ENCODE measurements at places on chromosomes 2 and 18.
A peak's percentile ranks its signal among the peaks of the same experiment; 100 is the strongest.

DNA sequence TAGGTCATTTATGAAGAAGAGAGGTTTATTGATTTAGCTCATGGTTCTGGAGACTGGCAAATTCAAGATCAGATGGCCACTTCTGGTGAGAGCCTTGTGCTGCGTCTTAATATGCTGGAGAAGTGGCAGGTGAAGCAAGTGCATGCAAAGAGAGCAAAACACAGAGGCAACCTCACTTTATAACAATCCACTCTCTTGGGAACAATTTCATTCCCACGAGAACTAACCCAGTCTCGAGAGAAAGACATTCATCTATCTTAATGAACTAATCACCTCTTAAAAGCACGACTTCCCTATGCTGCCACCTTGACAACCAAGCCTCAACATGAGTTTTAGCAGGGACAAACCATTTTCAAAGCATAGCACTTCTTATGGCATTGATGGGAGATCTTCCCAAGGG lies 186.5 kb upstream of the RASGRP3 start:
- no peak for DNase-seq

DNA sequence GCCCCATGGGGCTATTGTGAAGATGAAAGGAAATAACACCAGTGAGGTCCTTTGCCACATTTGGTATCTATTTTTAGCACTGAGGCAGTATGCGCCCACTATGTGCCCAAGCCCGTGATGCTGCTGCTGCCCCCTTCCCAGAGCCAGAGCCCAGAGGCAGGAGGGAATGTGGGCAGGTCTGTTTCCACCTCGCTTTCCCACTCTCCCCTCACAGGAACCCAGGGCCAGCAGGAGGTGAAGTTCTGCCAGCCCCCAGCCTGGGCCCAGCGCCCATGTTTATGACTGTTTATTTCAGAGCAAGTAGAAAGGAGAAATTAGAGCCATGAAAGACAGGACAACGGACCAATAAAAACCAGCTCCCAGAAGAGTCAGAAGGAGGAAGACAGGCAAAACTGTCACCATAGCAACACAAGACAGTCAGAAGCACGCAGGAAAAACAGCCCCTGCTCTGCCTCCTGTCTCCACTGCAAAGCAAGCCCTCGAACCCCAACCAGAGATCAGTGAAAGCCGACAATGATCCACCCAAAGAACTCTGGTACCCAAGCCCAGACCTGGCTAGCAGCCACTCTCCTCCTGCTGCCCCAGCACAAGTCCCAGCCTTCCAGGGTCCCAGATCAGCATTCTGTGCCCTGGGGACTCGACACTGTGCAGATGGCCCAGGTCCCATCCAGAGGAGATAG lies 1.4 kb downstream of the CYRIA start:
- peak; percentile 58 for DNase-seq

DNA sequence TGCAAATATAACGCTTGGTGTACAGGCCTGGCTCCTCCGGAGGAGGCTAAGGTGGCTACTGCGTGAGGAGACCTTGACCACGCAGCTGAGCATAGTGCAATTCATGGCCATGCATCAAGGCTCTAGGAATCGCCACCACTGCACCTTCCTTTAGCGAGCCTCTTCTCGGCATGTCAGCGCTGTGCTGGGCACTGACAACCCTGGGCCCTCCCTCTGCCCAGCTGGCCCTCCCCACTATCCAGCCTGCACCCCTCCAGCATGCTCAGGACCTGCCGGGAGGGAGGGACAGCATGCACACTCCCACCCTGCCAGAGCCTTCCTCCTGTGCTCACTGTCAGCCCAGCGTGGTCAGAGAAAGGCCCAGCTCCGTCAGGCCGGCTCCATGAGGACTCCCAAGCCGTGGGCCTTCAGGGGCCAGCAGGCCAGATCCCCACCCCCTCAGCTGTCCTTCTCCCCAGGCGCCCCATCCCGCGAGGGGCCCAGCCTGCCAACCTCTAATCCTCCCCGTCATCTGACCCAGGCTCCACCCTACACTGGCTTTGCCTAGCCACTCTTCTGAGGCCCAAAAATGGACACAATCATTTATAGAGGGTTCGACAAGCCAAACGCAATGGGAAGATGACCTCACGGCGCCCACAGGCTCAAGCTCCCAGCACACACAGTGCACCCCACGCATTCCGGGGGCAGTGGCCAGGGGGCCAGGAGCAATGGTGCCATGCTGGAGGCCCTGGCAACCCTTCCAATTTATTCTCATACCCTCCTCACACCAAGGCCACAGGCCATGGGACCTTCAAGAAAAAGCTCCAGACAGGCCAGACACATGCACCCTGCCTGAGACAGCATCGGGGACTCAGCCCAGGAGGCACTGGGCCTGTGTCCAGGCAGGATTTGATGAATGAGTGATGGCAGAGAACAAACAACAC lies 3.5 kb downstream of the BIN1 start:
- no peak for DNase-seq

DNA sequence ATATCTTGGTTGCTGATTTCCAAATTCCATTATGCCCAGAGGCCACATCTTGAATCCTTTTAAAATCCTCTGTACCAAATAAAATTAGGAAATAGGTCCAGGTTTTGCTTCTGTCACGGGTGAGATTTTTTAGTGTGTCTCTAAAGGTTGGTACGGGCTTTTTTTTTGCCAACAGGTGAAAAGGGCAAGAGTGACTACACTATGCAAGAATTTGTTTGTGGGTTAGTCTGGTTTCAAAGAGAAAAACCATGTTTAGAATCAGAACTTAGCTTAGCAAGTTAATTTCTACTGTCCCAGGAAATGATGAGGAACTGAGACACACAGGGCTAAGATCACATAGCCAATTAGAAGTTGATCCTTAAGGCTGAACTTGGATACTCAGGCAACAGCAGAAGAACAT lies 41.7 kb downstream of the POLR1A start:
- DNase-seq = no peak

- DNase-seq = no peak
Observed at GRCh38 chr18:59820663-59821062, 79.1 kb upstream of the PMAIP1 start.

DNA sequence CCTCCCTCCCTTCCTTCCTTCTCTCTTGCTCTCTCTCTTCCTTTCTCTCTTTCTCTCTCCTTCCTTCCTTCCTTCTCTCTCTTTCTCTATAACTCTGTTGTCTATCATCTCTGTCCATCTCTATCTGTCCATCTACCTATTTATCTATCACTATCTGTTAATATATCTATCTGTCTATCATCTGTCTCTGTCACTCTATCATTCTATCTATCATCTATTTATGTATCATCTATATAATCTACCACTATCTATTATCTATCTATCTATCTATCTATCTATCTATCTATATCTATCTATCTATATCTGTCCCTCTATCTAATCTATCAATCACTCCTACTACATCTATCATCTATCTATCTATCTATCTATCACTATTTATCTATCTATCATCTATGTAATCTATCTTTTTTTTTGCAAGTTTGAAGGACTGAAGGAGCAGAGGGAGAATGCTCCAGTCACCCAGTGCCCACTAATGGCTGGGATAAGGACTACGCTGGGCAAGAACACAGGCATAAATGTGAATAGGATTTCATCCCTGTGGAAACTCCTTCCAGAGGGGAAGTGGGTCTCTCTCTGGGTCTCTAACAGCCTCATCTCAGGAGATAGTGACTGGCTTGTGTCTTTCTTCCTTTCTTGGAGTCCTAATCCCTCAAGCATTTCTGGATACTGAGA lies 427.0 kb downstream of the LPIN1 start:
- DNase-seq = no peak

DNA sequence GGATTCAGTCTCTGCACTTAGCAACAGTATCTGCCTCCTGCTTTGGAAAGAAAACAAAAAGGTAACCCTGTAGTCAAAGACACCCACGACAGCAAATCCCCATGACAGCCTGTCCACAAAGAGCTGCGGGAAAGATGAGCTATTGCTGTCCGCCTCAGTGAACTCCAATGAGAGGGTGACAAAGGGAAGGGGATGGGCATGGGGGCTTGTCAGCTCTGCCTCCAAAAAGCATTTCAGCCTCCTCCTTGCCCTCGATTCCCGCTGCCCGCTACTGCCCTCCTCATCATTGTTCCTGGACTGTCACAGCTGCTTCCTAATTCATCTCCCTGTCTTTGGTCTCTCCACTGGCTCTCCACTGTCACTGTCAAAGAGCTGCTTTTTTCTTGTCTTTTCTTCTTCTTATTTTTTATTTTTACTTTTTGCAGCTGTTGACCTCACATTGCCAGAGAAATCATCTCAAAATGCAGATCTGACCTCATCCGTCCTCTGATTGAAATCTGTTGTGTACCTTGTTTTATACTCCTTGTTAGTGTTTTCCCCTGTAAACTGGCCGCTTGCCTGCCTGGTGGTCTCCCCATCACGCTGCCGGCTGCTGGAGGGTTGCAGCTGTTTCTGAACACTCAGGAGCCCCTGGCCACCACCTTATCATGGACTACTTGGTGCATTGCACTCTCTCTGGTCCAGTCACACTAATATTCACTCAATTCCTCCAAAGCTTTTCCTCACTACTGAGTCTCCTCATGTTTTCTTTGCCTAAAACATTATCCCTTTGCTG lies 7.9 kb upstream of the E2F6 start:
- DNase-seq = no peak

DNA sequence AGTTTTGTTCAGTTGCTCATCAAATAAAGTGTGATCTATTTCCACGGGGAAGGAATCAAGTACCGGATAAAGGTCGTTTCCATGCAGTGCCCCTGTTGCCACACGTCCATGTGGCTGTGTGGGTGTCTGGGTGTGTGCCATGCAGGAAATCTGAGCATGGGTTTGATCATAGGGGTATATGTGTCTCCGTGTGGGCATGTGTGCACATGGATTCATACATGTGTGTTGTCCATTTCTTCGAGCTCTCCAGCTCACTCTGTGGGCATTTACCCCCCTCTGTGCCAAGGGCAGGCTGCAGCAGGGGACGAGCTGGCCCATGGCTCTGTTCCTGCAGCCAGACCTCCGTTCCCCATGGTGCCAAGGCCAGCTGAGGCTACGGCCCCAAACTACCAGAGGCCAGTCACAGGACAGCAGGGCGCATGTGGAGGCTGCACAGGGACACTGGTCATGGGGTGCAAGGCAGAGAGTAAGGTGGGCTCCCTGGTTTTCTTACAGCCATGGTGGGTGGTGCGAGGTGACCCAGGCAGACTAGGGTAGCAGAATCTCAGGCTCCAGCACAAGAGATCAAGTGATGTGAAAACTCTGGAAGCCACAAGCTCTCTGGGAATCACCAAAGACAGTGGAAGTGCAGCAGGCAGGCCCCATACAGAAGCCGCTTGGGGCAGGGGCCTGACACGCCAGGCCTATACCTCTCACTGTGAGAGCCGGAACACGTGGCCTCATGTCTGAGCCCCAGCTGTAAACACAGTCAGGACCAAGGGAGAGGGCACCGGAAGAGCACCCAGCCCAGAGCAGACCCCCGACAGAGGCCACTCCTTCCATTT lies 66.4 kb upstream of the RAB6C start:
- DNase-seq = no peak

- no peak for DNase-seq
Observed at GRCh38 chr2:176768185-176768584, 444.4 kb upstream of the HNRNPA3 start.

GRCh38 chr2:241857572-241858121 lies 1.0 kb downstream of the PDCD1 start:
- DNase-seq = no peak

DNA sequence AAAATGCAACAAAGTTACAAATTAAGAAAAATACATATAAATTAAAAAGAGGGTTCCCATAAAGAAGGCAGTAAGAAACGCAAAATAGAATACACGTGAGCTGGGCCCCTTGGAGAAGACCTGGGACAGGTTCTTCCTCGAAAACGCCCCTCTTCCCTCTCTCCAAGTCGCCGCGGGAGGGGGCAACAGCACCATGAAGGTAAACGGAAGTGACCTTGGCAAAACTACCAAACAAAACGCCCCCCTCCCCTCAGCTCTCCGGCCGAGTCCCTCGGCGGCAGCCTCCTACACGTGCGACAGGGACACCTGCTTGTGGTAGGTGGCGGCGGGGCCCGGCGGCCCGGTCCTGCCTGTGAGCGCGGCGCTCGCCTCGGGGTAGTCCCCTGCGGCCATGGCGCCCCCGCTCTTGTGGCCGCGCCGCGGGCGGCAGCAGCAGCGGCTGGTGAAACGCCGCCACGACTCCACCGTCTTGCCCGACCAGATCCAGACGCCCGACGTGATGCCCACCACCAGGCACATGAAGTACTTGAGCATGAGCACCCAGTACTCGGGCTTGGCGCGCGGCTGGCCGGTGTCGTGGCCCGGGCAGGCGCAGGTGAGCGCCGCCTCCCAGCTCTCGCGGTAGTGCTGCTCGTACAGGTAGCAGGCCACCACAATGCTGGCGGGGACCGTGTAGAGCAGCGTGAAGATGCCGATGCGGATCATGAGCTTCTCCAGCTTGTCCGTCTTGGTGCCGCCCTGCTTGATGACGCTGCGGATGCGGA lies 2.8 kb downstream of the FZD5 start:
- no peak for DNase-seq

DNA sequence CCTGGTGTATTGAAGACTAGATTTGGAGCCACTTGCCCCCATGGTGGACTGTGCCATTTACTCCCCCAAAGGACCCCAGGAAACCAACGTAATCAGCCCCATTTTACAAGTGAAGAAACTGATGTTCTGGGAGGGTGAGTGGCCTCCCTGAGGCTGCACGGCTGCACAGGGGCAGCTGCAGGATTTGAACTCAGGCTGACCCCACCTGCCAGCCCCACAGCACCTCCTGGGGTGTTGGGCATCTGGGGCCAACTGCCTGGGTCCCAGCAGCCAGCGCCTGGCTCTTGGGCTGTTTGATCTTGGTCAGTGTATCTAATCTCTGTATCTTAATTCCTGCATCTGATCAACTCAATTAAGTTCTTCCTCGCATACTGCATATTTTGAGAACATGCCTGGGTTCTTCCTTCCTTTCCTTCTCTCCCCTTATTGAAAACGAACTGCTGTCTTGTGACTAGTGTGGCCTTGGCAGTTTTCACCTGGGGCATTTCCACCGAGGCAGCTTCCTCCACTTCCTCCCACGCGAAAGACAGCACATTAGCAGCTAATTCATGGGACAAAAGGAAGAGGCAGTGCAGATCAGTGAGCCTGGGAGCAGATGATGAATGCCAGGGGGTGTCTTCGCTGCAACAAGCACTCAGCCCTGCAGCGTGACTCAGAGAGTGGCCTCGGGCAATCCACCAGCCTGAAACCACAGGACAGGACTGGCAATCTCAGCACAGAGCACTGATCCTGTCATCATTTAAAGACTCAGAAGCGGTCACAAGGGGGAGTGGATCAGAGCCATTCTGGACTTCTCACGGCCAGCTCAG lies 184.1 kb upstream of the RAB12 start:
- no peak for DNase-seq

DNA sequence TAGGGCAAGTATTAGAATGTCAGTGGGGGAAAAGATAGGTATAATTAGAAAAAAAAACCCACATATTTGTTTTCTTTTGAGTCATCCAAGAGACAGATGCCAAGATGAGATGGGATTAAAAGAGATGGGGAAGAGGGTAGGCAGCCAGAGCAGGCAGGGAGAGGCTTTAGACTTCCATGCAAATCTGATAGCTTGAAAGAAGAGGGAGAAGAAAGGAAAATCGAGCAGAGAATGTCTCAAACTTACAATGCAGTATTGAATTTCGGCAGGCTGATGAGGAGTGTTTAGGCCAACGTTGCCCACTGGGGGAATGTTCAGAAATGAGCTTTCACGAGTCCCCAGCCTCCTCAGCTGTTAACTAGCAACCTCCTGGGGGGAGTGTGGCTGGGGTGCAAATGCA lies 91.3 kb downstream of the SPATS2L start:
- no peak for DNase-seq

GRCh38 chr2:36425608-36426355 lies 70.2 kb downstream of the CRIM1 start:
- DNase-seq = no peak

- DNase-seq = no peak
Observed at GRCh38 chr2:170005702-170006101, 172.2 kb upstream of the MYO3B start.
